Muscle of back (tissue), 13 donors: ENCODE measurements at places on chromosomes 2 and 18. TPM values are rescaled to one million over a fixed set of nuclear protein-coding genes. Genes with fewer than 3 reads are reported as not detected.

DNA sequence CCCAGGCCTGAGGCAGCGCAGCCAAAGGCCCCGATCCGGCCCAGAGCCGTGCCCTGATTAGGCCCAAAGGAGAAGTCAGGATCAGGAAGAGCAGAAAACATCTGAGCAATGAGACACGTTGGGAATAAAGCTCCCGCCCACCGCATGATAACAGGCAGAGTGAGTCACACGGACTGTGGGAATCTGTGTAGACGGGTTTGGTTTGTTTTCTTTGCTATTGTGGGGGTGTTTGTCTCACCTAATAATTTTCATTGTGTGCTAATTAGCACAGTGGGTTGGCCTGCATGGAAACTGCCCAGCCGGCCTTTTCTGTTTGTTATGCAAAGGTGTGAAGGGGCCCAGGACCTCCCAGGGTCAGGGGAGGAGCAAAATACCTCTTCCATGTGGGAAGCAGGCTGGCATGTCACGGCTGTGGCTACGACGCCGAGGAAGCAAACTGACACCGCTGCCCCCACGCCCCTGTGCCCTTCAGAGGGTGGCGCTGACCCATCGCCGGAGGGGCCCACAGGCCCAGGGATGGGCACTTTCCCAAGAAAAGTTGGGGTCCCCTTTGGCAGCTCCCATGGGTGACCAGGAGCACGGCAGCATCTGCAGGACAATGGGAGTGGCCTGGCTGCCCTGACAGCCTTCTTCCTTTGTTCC lies 68.4 kb upstream of the CTDP1 start:
- peak; percentile 47 for DNase-seq

GRCh38 chr2:172253190-172254052 lies 150.7 kb upstream of the DLX2 start:
- DNase-seq: no peak

Gene C2orf72
- 0.58 TPM for polyA plus RNA-seq

Gene MYL1
- polyA plus RNA-seq: 8,178 TPM
